ENCODE measurements at places on chromosomes 4 and X.

- DNase-seq: no peak
Observed at GRCh38 chr4:38292529-38292928, 332.3 kb downstream of the PTTG2 start.

- DNase-seq: no peak
Observed at GRCh38 chrX:132415012-132415411, 73.8 kb downstream of the MBNL3 start.

DNA sequence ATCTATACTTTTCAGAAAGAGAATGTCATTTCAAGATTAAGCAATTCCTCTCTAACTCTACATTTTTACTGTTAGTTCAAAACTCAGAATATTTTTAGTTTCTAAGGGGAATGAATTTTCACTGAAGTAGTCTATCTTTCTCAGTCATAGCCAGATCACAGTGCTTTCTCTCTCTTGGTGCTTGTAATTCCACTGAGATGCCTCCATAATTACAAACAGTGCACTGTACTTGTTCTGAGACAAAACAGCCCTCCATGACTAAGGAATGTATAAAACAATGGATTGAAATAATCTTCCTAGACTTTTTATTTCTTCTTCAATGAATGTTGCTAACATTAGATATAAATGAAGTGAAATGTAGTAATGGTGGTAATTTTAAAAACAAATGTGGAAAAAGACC, 603.2 kb upstream of the FAM241A start:
- no peak for DNase-seq

- DNase-seq: no peak
Observed at GRCh38 chrX:64306712-64307111, 76.3 kb upstream of the ASB12 start.

GRCh38 chrX:153769865-153770600, 6.0 kb downstream of the PLXNB3 start:
- DNase-seq: no peak

DNA sequence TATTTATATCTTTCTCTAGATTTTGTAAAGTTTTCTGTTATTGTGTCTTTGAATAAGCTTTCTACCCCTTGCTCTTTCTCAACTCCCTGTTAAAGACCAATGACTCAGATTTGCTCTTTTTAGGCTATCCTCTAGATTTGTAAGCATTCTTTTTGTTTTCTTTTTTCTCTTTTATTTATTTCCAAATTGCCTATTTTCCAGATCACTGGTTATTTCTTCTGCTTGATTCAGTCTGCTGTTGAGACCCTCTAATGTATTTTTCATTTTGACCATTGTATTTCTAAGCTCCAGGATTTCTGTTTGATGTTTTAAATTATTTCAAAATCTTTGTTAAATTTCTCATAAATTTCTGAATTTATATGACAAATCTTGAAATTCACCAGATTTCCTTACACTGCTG, 462.6 kb upstream of the GALNT7 start:
- DNase-seq: no peak

DNA sequence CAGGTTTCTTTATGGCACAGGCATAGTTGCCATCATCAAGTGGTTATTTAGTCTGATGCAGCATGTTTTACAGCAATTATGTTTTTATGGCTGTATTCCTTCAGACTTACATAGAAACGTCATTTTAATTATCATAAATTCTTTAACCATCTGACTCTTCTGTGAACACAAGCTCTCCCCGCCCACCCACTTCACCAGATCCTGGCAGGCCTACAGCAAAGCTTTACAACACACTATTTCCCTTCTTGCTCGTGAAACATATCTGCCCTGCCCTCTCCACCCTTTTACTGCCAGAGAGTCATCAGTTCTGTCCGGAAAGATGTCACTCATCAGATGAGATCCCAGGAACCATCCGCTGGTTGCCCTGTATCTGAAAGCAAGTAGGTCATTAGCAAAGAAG, 120.5 kb downstream of the HS6ST2 start:
- DNase-seq: no peak

DNA sequence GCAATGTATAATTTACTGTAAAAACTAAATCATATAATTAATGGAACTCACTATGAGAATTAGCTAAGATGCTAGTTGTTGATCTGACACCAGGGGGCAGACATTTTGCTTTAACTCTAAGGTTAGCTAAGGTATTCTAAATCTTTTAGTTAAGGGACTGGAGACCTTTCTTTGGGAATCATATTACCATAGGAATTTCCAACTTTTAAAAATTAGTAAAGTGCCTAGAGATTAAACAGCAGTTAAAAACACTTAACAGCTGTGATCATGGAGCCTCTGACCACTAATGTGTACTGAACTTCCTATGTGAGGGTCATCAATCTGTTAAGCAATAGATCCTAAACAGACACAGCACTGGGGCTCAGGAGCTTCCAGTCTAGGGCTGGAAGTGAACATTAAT, 226.6 kb downstream of the NSUN7 start:
- DNase-seq: peak; percentile 11

DNA sequence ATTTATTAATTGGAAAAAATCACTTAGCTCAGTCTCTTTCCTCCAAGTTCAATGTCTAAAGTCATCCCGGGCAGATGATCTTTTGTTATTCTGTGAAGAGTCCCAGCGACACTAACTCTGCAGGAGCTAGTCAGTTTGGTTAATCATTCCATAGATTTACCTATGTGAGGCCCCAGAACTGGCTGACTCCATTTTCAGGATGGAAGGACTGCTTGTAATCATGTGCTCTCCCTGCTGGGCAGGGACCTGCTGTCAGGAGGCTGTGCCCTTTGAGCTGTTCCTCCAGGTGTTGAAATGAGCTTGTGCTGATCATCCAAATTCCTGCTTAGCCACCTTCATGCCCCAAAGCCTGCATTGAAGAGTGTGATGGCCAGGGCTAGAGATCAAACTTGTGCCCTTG, 169.8 kb downstream of the NHS start:
- DNase-seq: no peak

GRCh38 chrX:3815896-3816664, 102.6 kb upstream of the PRKX start:
- peak; percentile 51 for DNase-seq

DNA sequence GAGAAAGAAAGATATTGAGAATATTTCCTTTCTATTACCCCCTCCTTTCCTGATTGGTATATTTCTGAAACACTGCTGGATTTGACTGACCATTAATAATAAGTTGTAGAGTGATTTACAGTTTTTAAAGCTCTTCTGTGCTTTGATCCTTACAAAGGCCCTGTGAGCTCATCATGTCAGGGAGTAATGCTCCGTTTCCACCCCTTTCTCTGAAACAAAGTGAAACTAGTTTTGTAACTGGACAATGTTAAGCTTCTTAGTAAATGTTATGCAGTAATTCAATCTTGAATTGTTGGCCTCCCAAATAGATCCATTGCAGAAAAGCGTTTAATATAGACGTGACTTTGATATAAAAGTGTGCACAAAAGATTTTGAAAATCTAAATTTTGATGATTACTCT, 190.1 kb upstream of the GNPDA2 start:
- no peak for DNase-seq

GRCh38 chrX:150086371-150086770, 148.1 kb upstream of the EOLA2 start:
- no peak for DNase-seq

- DNase-seq: no peak
Observed at GRCh38 chrX:6226596-6227452, 1.8 kb downstream of the NLGN4X start.

- no peak for DNase-seq
Observed at GRCh38 chrX:123993326-123993725, 31.8 kb downstream of the STAG2 start.

DNA sequence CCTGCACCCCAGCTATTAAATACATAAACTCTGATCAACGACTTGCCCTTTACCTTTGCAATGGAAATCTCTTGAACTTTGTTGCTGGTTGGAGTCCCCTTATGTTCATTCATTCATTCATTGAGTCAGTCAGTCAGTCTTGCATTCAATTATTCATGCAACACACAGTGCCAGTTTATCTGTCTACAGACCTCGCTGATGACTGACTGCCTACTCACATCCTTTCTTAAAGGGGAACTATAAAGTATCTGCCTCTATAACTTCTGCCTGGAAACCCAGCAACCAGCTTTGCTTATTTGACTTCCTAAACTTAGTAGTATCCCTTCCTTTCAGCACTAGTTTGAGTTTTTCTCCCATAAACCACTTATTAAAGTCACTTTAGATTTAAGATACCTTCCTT, 620.8 kb upstream of the ADGRL3 start:
- no peak for DNase-seq

GRCh38 chr4:36067116-36067515, 177.2 kb downstream of the ARAP2 start:
- DNase-seq: no peak

GRCh38 chr4:11748164-11748872, 319.6 kb upstream of the HS3ST1 start:
- DNase-seq: no peak

- no peak for DNase-seq
Observed at GRCh38 chr4:3256230-3257102, 7.5 kb downstream of the MSANTD1 start.

DNA sequence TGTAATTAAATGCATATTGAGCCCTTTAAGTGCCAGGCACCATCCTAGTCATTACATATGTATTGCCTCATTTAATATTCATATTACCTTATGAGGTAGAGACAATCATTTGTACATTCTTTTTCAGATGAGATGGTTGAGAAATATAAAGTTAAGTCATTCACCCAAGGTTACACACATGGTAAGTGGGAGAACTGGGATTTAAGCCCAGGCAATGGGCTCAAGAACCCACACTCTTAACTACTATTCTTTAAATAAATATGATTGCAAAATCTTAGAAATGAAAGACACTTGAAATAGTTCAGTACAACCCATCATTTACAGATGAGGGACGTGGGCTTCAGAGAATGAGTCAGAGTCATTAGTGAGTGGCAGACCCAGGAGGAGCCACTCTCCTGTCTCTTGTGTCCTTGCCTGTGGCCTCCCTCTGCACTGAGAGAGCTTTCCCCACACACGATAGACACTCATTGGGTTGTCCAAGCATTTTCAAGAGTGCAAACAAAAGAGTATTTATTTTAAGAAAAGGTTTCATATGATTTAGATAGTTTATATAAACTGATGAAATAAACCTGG, 60.8 kb downstream of the NPY1R start:
- DNase-seq: no peak

DNA sequence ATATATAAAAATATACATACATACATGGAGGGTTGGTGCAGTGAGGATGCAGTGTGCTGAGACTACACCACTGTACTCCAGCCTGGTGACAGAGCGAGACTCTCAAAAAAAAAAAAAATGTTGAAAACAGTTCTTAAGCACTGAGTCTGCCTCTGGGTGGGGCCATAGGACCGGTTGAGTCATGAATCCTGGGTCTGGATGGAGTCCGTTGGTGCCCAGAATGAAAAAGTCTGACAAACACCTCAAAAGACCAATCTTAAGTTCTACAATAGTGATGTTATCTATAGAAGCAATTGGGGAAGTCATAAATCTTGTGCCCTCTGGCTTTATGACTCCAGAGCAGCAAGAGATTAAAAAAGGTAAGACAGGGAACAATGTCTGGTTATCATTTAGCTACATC, 70.4 kb downstream of the FGFBP1 start:
- no peak for DNase-seq

DNA sequence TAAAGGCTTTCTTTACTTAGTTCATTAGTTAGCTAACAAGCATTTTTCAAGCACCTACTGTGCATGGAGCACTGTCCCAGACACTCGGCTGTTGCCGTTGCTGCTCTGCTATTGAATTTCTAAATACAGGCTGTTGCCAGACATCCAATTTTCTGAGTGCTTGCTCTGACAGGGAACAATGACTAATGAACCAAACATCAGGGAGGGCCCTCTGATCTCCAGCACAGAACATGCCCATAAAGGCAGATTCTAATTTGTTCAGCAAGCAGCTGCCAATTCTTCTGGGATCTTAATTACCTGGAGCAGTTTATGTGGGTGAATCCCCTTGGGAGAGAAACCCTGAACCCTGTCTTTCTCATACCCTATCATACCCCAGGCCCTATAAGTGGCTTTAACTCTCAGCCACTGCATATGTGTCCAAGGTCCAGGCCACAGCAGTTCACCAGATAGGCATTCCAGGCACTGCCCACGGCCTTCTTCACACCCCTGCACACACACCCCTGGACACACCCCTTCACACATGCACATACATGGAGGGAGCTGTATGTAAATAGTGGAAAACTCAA, 27.9 kb downstream of the TSC22D3 start:
- no peak for DNase-seq

- no peak for DNase-seq
Observed at GRCh38 chrX:133544115-133544514, 128.8 kb upstream of the GPC4 start.

GRCh38 chr4:66340286-66340893, 670.1 kb upstream of the EPHA5 start:
- DNase-seq: no peak

- peak; percentile 75 for DNase-seq
Observed at GRCh38 chr4:2281575-2282343, 19.9 kb upstream of the MXD4 start.

GRCh38 chr4:83009529-83009928, 1.1 kb downstream of the LIN54 start:
- no peak for DNase-seq

GRCh38 chr4:38958453-38959190, 73.6 kb downstream of the TMEM156 start:
- DNase-seq: no peak

GRCh38 chr4:26175006-26175786, 145.6 kb upstream of the RBPJ start:
- DNase-seq: peak; percentile 54

DNA sequence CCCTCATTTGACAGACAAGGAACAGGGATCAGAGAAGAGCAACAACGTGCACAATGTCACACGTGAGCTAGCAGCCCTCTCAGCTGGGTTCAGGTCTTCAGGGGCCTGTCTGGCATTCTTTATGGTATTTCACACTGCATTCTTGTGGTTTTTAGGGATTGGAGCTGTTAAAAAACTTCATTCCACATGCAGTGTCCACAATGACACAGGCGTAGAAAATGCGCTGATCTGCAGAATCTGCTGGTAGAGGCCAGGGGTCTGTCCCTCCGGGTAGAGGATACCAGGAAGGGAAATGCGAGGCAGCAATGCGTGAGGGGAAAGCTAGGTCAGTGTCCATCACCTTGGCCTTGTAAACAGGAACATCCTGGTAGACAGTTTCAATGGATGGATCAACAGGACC, 36.6 kb downstream of the MAP7D3 start:
- no peak for DNase-seq

- peak; percentile 46 for DNase-seq
Observed at GRCh38 chrX:150486011-150486410, 82.4 kb upstream of the MTM1 start.

DNA sequence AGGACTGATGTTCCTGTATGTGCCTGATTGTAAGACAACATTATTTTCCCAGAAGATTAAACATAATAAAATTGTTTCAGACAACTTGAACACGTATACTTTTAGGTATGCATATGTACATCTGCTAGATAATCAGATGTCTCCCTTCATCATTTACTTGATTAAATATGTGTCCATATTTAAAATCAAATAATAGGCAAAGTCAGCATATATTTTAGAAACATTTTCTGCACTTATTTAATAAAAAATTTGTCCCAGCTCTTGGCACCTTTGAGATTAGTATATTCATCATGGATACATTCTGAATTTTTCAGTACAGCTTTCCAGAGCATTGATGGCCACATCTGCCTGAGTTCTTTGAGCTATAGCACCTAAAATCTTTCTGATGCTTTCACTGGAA, 106.0 kb downstream of the ARHGAP10 start:
- DNase-seq: no peak

GRCh38 chrX:72045141-72045540, 86.6 kb downstream of the RTL5 start:
- DNase-seq: no peak

GRCh38 chr4:171954650-171955049, 141.4 kb downstream of the GALNTL6 start:
- no peak for DNase-seq

GRCh38 chr4:177713454-177713853, 271.2 kb upstream of the AGA start:
- DNase-seq: no peak

Measured in activated T-cell treated with anti-CD3 and anti-CD28 coated beads, Interleukin-2, amount 50 U/mL, for 72 hours (primary cell).